ENCODE measurements at places on chromosomes 5 and 9. TPM values are rescaled to one million over a fixed set of nuclear protein-coding genes. Genes with fewer than 3 reads are reported as not detected.
A peak's percentile ranks its signal among the peaks of the same experiment; 100 is the strongest.

DNA sequence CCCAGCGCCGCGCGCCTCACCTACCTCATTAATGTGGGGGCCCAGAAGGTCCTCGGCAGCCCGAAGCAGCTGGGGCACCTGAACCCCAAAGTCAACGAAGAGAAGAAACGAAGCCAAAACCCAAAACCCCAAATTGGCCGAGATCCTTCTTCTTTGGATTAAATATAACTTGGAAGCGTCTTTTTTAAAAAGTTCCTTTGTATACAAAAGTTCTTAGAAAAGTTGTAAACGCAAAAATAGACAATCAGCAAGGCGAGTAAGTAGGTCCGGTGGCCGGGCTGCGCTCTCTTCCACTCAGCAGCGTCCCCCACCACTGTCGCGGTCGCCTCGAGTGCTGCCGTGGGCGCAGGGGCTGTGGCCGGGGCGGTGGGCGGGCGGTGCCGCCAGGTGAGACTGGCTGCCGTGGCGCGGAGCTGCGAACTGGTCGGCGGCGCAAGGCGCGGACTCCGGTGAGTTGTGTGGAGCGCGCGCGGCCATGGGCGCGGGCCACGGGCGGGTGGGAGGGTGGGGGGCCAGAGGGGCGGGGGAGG is 360 bp downstream of the KLF4 start:
- peaks cover 16% of the 10 kb centered on the region for H3K4me1 ChIP-seq
- H3K27me3 ChIP-seq = no peaks in the 10 kb centered on the region
- peak overlapping the region; percentile 58 for H3K4me3 ChIP-seq
- peak; percentile 26 for DNase-seq
- H3K36me3 ChIP-seq = no peaks in the 10 kb centered on the region

The TLX3 gene
- not detected for total RNA-seq

The DIRAS2 gene
- total RNA-seq = not detected

DNA sequence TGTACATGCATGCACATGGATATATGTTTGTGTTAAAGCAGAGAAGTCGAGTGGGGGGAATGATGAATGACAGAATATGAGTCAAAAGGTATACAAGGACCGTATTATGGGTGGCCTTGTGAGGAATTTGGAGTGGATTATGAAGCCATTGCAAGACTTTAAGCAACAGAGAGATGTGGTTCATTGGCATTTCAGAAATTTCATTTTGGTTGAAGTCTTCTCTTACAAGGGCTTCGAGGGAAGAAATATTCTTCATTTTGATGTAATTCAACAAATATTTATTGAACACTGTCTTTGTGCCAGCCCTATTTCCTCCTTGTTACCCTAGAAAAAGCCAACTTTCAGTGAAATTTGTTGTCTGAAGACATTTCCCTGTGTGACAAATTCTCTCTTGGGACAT is 83.9 kb upstream of the SLCO6A1 start:
- H3K36me3 ChIP-seq = no peaks in the 10 kb centered on the region
- no peak overlapping the region for H3K4me3 ChIP-seq
- no peaks in the 10 kb centered on the region for H3K27me3 ChIP-seq
- DNase-seq = peak; percentile 48
- peaks cover 20% of the 10 kb centered on the region for H3K4me1 ChIP-seq

The CKMT2 gene
- not detected for total RNA-seq

The TAL2 gene
- not detected for total RNA-seq

DNA sequence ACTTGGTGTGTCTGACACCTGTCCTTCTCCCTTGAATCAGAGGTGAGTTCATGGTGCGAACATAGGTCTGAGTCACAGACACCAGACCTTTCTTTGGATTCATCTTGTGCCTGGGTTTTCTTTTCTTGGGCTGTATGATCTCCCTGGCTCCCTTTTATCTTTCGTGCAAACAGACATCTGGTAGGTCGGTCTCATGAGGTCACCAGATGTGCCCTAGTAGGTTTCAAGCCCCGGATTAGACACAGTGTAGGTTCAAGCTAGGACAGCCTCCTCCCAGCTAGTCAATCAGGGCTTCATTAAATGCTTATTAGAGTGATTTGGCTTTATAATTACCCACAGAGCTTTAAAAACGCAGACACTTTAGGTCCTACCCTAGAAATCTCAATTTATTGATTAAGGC is 106.0 kb upstream of the MYO10 start:
- no peak overlapping the region for H3K4me3 ChIP-seq
- H3K36me3 ChIP-seq = no peaks in the 10 kb centered on the region
- H3K27me3 ChIP-seq = no peaks in the 10 kb centered on the region
- peaks cover 36% of the 10 kb centered on the region for H3K4me1 ChIP-seq
- DNase-seq = no peak
- no peak overlapping the region for H3K27ac ChIP-seq

The SIT1 gene
- total RNA-seq = not detected

DNA sequence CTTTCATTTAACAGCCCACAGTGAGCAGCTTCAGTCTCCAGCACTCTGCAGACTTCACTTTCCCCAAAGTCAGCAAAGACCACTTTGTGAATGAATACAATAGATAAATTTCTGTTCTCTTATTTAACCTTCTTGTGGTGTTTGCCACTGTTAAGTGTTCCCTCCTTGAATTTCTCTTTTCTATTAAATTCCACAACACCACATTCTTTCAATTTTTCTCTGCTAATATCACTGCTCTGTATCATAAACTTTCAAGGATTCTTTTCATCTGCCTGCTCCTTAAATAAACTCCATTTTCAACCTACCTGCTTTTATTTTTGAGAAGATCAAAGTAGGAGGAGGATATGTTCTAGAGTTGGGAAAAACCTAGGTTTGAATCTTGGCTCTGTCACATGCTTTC is 739.5 kb upstream of the GRAMD2B start:
- H3K4me1 ChIP-seq = peaks cover 31% of the 10 kb centered on the region
- no peak for DNase-seq
- no peaks in the 10 kb centered on the region for H3K36me3 ChIP-seq
- no peak overlapping the region for H3K4me3 ChIP-seq

DNA sequence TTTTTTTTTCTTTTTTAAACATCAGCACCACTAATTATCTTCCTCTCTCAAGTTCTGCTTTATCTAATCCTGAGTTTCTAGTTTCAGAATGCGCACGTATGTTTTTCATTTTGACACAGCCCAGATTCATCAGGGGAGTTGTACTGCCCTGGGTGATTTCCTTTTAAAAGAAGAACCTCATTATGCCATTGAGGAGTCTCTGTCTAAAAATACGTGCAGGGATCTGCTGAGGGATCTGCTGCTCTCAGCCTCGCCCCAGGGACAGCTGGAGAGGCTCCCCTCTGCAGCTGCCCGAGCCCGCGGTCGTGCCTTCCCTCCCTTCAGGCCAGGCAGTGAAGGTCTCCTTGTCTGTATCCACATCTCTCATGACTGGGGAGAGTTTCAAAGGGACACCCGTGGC is 273.1 kb downstream of the ARHGEF28 start:
- peaks cover 23% of the 10 kb centered on the region for H3K4me1 ChIP-seq
- peaks cover 8% of the 10 kb centered on the region for H3K36me3 ChIP-seq
- H3K27me3 ChIP-seq = no peaks in the 10 kb centered on the region
- no peak for DNase-seq
- no peak overlapping the region for H3K27ac ChIP-seq
- no peak overlapping the region for H3K4me3 ChIP-seq

DNA sequence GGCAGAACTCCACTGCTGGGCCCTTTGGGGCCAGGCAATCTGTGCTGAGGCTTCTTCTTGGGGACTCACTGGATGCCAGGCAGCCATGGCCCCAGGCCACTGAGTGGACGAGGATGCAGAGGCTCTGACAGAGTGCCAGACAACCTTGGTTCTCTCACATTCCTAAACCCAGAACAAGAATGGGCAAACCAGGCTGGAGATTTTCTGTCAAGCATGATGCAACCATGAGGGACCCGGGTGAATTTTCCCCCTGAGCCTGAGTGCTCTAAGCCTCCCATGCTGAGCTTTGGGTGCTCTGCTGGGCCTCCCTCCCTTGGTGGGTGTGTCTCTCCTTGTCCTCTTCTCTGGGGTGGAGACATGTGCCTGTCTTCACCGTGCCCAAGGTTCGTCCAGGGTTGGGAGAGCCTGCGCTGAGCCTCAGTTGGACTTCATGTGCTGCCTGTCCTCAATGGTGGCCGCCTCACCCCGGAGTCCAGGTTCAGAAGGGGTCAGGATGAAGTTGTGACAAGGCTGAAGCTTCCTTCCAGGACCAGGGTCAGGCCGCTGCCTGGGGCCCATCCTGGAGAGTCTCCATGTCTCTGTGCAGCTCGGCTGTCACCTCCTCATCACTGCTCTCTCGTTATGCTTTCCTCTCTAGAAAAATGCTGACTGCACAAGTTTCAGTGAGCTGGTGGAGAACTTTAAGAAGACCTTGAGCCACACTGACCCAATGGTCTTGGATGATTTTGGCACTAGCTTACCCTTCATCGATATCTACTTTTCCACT is 24.1 kb downstream of the PITX1 start:
- H3K27me3 ChIP-seq = no peaks in the 10 kb centered on the region
- no peak overlapping the region for H3K27ac ChIP-seq
- H3K4me1 ChIP-seq = no peaks in the 10 kb centered on the region
- DNase-seq = no peak

The DMAC1 gene
- total RNA-seq = 3.9 TPM

The PRRX2 gene
- 14.0 TPM for total RNA-seq

The RICTOR gene
- 15.7 TPM for total RNA-seq

The IFNA13 gene
- total RNA-seq = not detected

GRCh38 chr9:18485714-18486113 is 11.8 kb downstream of the ADAMTSL1 start:
- H3K4me1 ChIP-seq = peaks cover 13% of the 10 kb centered on the region
- no peaks in the 10 kb centered on the region for H3K36me3 ChIP-seq
- DNase-seq = no peak
- no peaks in the 10 kb centered on the region for H3K27me3 ChIP-seq
- H3K27ac ChIP-seq = no peak overlapping the region

DNA sequence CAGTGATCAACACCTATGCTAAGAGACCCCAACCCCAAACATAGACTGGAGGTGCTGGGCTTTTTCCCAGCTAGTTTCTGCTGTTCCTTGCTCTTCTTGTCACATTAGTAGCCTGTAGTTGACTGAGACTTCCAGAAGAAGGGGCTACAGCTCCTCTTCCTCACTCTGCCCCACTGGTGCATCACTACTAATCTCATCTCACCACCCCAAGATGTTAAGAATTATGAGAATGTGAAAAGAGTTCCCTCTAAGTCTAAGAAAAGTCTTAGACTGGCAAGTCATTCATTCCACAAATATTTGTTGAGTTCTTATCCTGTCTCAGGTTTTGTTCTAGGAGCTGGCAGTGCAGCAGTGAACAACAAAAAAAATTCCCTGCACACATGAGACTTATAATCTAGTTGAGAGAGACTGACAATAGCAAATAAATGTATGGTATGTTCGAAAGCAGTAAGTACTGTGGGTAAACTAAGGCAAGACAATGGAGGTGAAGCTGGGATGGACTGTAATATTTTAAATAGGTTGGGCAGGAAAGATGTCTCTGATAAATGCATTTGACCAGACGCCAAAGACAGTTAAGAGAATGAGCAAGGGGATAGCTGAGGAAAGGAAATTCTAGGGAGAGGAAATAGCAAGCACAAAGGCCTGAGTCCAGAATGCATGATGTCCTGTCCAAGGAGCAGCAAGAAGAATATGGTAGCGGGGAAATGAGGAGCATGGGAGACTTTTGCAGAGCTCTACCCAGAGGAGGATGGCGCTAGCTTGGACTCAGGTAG is 92.3 kb downstream of the PTCD2 start:
- DNase-seq = peak; percentile 43
- H3K4me1 ChIP-seq = peaks cover 12% of the 10 kb centered on the region
- 0 out of 2 replicates have a peak overlapping the region, but pooled peaks have one; percentile 4 for H3K27ac ChIP-seq
- H3K27me3 ChIP-seq = no peaks in the 10 kb centered on the region

DNA sequence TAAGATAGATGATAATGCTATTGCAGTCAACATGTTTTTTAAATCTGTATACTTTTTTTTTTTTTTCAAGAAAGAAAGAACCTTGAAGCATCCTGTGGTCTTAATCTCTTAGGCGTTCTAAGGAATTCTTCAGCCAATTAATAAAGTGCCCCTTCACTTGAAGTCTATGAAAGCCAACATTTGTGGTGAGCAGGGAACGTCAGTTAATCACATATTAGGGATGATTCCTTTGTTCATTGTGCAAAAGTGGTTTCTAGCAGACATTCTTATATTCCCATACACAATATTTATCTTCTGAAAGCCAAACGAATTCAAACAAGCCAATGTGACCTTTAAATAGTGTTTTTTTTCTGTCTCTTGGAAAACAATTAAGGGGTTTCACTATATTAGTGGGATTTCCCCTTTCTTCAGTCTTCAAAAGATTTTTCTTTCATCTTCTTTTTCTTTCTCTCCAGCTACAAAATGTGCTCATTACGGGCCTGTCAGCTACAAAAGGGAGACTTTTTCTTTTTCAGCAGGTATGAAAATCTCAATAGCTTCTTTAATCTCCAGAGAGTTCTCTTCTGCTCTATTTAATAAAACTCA is 40.1 kb downstream of the TMEM167A start:
- no peak for DNase-seq
- no peak overlapping the region for H3K4me3 ChIP-seq
- no peaks in the 10 kb centered on the region for H3K27me3 ChIP-seq
- H3K27ac ChIP-seq = no peak overlapping the region
- H3K36me3 ChIP-seq = no peaks in the 10 kb centered on the region

- H3K27ac ChIP-seq = no peak overlapping the region
- no peak overlapping the region for H3K4me3 ChIP-seq
- H3K27me3 ChIP-seq = no peaks in the 10 kb centered on the region
- peaks cover 12% of the 10 kb centered on the region for H3K4me1 ChIP-seq
- DNase-seq = no peak
Observed at GRCh38 chr5:100772548-100772947, 130.5 kb downstream of the ST8SIA4 start.

The TOR1A gene
- 42.8 TPM for total RNA-seq

DNA sequence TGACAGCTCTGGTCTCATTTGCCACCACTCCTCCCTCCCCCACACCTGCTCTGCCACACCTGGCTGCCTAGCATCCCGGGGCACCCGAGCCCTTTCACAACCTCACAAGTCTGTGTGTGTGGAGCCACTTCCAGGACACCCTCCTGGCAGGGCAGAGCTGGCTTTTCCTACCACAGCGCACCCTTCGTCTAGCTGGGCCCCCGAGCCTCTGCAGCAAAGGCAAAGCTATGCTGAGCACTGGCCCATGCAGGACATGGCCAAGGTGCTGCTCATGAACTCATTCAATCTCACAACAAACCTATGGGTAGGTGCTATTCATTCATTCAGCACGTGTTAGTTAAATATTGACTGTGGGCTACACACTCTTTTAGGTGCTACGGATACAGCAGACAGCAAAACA is 43.4 kb downstream of the DUSP1 start:
- H3K36me3 ChIP-seq = no peaks in the 10 kb centered on the region
- H3K27me3 ChIP-seq = no peaks in the 10 kb centered on the region
- DNase-seq = no peak
- no peak overlapping the region for H3K27ac ChIP-seq
- H3K4me3 ChIP-seq = no peak overlapping the region

The SCGB3A2 gene
- not detected for total RNA-seq
